ENCODE measurements at places on chromosomes 7 and 10. TPM values are rescaled to one million over a fixed set of nuclear protein-coding genes. Genes with fewer than 3 reads are reported as not detected.

Gene OGDHL
- 0.20 TPM for total RNA-seq

Gene WIPF3
- not detected for total RNA-seq

Gene UPK3B
- total RNA-seq = under 0.01 TPM

Gene ANKRD30A
- total RNA-seq = not detected

Gene H2BK1
- total RNA-seq = not detected

Gene ZNF804B
- total RNA-seq = not detected
